ENCODE measurements at places on chromosomes 6 and 20.
A peak's percentile ranks its signal among the peaks of the same experiment; 100 is the strongest.

GRCh38 chr6:135880066-135880972, 28.8 kb downstream of the PDE7B start:
- DNase-seq: peak; percentile 17

DNA sequence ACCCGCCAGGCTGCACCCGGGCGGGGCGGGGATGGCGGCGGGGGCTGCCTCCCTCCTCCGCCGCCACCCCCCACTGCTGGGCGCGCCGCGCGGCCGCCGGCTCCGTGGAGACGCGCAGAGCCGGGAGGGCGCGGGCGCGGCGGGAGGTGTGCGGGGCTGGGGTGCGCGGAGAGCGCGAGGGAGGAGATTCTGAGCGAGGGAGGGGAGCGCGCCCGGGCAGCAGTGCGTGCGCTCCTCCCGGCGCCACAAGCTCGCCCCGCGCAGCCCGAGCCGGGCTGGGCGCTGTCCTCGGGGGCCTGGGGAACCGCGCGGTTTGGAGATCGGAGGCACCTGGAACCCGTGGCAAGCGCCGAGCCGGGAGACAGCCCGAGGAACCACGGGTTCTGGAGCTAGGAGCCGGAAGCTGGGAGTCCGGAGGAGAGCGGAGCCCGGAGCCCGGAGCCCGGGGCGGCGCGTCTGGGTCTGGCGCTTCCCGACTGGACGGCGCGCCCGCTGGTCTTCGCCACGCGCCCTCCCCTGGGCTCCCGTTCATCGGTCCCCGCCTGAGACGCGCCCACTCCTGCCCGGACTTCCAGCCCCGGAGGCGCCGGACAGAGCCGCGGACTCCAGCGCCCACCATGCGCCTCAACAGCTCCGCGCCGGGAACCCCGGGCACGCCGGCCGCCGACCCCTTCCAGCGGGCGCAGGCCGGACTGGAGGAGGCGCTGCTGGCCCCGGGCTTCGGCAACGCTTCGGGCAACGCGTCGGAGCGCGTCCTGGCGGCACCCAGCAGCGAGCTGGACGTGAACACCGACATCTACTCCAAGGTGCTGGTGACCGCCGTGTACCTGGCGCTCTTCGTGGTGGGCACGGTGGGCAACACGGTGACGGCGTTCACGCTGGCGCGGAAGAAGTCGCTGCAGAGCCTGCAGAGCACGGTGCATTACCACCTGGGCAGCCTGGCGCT, at the start of gene NTSR1:
Gene NTSR1 (plus strand): TSS at position 246 of the 946 bp plus-strand sequence. CDS start 372 bp downstream, at position 618.
- no peak for DNase-seq

- no peak for DNase-seq
Measured at GRCh38 chr6:30006170-30007131, 54.6 kb upstream of the POLR1H start.

DNA sequence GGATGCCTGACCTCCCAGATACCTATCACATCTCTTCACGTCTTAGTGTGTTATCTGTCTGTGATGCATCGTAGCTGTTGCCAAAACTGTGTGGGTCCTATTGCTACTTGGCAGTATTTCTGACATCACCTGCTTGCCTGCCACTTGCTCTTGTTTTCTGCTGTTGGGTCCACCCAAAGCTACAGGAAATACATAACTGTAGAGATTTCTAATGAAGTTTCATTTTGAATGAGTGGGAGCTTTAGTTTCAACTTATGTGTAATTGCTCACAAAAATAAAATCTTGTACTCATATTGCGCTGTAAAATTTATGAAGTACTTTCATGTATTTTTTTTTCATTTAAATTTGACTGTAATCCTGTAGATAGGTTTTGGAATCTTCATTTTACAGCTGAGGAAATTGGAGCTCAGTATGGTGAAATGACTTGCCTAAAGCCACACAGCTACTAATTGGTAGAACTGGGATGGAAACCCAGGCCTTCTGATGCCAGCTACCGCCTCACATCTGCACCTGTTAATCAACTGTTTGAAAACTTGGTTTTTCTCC, 113.6 kb upstream of the MAN1A1 start:
- no peak for DNase-seq

DNA sequence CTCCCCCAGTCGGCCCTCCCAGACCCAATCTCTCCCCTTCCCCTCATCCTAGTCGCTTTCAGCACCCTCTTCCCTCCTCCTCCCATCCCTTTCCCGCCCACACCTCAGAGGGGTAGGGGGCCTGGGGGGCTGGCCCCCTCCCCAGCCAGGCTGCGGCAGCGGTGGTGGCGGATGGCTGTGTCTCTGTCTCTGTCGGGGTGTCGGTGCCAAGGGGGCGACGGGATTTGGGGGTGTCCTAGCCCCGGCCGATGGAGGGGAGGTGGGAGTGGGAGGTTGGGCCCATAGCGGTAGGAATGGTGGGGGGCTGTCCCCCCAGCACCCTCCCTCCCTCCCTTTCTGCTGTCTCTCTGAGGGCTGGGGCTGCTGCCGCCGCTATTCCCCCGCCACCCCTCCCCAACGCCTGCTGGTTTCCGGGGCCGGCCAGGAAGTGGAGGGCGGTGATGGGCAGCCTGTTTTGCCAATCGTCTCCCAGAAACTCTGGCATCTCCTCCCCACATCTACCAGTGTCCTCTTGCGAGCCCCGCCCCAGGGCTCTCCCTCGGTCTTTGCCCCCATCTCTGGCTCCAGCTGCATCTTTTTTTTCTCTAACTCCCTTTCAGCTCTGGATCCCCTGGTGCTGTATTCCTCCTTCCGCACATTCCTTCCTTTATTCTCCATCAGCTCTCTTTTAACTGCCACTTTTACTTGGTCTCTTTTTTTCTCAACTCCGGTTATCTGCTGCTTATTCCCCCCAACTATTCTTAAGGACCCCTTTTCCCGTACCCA, at the start of gene AGPAT1:
Gene AGPAT1 (minus strand): TSS at position 374 of the 765 bp plus-strand sequence. CDS start 4,588 bp downstream, outside the sequence.
- peak; percentile 92 for DNase-seq

DNA sequence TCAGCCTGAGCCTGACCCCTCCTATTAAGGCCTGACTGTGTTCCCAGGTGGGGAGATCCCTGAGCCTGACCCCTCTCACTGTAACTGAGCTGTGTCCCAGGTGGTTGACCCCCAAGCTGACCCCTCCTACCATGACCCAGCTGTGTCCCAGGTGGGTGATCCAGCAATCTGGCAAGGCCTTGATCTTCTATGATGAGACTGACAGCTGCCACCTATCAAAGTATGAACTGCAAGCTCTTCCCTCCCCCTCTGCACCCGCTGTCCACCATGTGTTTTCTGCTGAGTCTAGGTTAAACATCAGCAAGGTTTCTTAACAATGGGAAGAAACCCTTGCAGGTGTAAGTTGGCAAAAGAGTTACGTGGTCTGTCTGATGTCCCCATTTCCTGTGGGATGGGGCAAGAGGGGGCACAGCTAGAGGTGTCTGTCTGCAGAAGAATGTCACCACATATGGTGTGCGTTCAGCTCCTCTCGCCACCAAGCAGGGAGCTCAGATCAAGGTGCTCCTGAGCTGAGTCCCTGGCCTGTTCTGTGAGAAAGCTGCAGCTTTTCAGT, 5.9 kb downstream of the PXDC1 start:
- no peak for DNase-seq

- DNase-seq: no peak
Measured at GRCh38 chr20:23255716-23256385, 94.7 kb upstream of the NXT1 start.

DNA sequence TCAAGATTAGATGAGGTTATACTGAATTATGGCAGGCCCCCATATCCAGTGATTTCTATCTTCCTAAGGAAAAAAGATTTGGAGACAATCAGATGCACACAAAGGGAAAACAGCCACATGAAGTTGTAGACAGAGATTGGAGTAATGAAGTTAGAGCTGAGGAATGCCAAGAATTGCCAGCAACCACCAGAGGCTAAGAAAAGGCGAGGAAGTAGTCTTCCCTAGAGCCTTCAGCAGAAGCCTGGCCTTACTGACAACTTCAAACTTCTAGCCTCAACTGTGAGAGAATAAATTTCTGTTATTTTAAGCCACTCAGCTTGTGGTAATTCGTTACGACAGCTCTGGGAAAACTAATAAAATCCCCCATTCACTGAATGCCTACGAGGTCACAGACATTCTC, 473.9 kb downstream of the COL12A1 start:
- no peak for DNase-seq

GRCh38 chr6:68559716-68560115, 75.4 kb upstream of the ADGRB3 start:
- DNase-seq: no peak

- DNase-seq: no peak
Measured at GRCh38 chr6:155452576-155452975, 3.1 kb downstream of the NOX3 start.

DNA sequence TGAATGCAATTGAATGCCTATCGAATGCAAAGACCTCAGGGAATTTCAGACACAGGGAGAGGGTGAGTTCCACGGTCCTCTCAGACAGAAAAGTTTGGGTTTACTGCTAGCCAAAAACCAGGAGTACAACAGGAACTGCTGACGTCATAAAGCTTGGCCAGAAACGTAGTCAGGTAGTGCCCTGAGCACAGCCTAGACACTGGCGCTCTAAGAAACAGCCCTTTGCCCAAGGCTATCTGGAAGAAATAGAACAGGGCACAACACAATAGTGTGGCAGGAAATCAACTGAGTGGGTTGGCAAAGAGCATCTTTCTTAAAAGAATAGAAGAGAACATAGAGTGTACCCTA, 58.0 kb downstream of the GFOD1 start:
- no peak for DNase-seq

DNA sequence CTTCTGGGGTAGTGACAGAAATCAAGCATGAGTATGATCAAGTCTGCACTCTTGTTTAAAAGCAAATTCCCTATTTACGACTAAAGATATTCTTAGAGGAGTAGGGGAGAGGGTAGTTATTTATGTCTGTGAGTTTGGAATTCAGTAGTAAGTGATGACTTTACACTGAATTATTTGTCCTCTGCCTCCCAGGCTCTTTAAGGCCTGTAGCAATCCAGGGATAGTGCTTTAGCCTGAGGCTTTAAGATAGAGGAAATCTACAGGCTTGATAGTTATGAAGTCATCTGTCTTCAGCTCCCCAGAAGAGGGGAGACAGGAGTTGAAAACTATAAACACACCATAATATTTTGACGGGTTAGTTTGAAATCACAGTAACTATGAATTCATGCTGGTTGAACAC, 664.5 kb downstream of the EPM2A start:
- DNase-seq: no peak

GRCh38 chr20:57892471-57892870, 182.7 kb upstream of the PMEPA1 start:
- DNase-seq: no peak

DNA sequence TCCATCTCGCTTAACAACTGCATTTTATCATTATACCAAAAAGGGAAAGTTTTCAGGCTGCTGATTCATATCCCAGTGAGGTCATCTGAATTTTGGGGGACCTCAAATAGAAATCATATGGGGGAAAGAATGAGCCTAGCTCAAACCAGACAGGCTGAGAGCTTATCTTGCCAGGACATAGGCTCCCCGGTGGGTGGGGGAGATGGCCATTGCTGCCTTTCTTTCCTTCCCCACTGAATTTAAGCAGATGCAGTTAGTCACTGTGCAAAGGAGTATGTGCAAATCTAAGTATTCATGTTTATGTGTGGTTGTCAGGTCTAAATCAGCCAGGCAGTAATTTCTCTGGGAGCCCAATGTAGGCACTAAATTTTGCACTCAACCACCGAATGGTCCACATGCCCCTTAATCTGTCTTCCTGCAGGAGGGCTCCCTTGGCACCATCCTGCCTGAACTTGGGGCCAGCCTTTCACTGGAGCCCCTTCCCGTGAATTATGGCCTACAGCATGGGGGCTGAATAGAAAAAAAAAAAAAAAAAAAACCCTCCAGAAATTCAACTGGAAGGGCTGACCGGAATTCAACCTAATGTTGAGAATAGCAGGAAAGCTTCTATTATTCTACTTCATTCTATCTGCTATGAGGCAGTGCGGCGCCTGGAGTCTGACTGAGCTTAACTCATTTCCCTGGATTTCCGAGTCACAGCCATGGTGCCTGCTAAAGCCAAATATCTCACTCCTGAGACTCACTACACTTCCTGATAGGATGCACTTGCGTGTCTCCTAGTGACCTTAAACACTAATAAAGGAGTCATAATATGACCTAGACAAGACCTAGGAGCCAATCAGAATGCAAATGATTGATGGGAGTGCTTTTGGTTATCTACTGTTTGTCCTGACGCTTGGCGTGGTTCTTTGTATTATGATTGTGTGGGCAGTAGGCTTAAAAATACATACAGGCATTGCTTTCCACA, 161.5 kb upstream of the HEY2 start:
- no peak for DNase-seq

- no peak for DNase-seq
Measured at GRCh38 chr6:70371454-70372105, 41.7 kb upstream of the FAM135A start.

- DNase-seq: no peak
Measured at GRCh38 chr20:49356676-49357075, 78.8 kb upstream of the ZNFX1 start.

GRCh38 chr6:70413992-70414494, 735 bp downstream of the FAM135A start:
- no peak for DNase-seq

DNA sequence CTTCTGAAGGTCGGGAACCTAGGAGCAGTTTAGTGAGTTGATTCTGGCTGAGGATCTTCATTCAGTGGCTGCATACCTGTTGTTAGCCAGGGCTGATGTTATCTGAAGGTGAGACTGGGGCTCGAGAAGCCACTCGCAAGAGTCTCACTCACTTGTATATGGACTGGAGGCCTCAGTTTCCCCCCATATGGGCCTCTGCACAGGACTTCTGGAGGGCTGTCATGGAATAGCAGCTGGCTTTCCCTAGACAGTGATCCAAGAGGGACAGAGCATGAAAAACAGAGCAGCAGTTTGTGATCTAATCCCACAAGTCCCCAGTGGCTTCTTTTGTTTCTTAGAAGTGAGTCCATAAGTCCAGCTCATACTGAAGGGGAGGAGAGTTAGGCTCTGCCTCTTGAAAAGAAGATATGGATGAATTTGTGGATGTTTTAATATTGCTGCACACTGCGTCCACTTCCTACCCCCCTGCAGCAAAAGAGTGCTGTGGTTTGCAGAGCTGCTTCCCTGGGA, 623.4 kb downstream of the CDH26 start:
- DNase-seq: no peak

GRCh38 chr20:3667434-3668037, 4.3 kb upstream of the GFRA4 start:
- DNase-seq: no peak

- no peak for DNase-seq
Measured at GRCh38 chr6:155678361-155678760, 222.7 kb upstream of the NOX3 start.

- no peak for DNase-seq
Measured at GRCh38 chr6:40719671-40720374, 132.7 kb upstream of the LRFN2 start.

GRCh38 chr20:63032861-63033793, 26.4 kb upstream of the BHLHE23 start:
- no peak for DNase-seq

- DNase-seq: no peak
Measured at GRCh38 chr20:36881331-36881730, 5.4 kb downstream of the TLDC2 start.

GRCh38 chr6:143478479-143479062, 28.0 kb downstream of the PEX3 start:
- DNase-seq: no peak

DNA sequence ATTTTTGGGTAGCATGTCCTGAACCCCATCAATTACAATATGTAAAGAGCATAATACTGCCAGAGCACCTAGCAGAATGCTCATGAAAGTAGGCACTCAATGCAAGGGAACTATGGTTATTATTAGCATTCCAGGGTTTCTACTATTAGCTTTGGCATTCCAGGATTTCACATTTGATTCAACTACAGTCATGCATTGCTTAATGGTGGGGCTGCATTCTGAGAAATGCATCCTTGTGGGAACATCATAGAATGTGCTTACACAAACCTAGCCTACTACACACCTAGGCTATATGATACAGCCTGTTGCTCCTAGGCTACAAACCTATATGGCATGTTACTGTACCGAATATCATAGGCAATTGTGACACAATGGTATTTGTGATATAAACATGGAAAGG, 247.8 kb downstream of the CD83 start:
- DNase-seq: no peak

Data from activated CD4-positive, alpha-beta T cell treated with anti-CD3 and anti-CD28 coated beads for 1 hour (primary cell).